ENCODE measurements at places on chromosomes 11 and 22. TPM values are rescaled to one million over a fixed set of nuclear protein-coding genes. Genes with fewer than 3 reads are reported as not detected.

The GRM5 gene
- 0.13 TPM for total RNA-seq

The FAM180B gene
- total RNA-seq: not detected

The NUDT8 gene
- total RNA-seq: 12.3 TPM

The OR4D5 gene
- total RNA-seq: not detected

The OR5A1 gene
- total RNA-seq: not detected

The BCO2 gene
- total RNA-seq: 1.2 TPM

The THAP12 gene
- total RNA-seq: 89.0 TPM

The NXPE1 gene
- not detected for total RNA-seq

The PRR33 gene
- total RNA-seq: not detected

The ACTN3 gene
- not detected for total RNA-seq

All from thoracic aorta endothelial cell (primary cell).